Activated gamma-delta T cell (primary cell): ENCODE measurements at places on chromosomes 4 and X.

DNA sequence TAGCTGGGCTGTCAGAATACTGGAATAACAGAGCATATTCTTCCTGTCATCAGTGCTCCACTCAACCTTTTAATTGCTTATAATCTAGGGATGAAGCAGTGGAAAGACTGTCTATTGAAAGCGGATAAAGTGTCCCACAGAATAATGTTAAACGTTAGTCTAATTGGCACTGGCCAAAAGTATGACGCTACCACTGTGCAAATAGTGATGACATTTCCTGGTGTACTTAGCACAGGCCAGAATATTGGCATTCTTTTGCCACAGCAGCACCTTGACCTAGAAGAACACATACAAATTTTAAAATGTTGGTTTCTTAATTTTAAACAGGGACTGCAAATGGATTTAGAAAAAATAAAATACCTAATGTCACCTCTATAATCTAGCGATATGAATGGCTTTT is 635.2 kb upstream of the SPANXN1 start:
- no peak for DNase-seq

DNA sequence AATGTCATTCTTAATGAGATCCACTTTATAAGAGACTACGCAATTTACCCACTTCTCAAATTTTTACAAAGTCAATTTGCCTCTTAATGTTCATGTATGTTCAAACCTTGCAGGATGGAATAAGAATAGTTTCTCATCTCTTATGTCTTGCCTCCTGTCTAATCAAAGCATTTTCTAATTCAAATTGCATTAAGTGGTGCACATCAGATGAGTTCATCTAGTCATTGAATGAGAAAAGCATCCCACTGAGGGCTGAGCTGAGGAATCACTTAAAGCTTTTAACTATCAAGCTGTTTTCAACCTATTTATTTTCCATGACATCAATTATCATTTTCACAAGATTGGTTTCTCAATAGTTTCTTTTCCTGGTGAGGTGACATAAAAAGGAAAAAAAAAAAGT is 1964.0 kb downstream of the PCDH7 start:
- DNase-seq = no peak

GRCh38 chr4:5338531-5338930 is 287.3 kb downstream of the STK32B start:
- no peak for DNase-seq

- DNase-seq = no peak
Measured at GRCh38 chr4:118867311-118868067, 21.2 kb upstream of the SYNPO2 start.

DNA sequence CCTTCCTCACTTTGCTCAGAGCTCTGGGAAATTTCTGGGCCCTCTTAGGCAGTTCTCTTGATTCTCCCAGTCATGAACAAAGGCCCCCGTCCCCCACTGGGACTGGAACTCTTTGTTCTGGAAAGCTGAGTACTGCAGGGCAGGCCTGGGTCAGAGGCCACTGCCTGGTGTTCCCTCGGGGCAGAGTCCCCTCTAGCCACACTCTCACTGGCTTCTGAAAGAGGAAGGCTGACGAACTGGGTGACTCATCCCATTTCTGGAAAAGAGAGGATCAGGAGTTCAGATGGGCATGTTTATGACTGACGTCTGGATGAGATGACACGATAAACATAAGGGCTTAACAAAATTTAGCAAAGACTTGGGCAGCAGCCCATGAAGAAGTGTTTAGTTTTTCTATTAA is 47.7 kb downstream of the DDX3X start:
- DNase-seq = no peak

DNA sequence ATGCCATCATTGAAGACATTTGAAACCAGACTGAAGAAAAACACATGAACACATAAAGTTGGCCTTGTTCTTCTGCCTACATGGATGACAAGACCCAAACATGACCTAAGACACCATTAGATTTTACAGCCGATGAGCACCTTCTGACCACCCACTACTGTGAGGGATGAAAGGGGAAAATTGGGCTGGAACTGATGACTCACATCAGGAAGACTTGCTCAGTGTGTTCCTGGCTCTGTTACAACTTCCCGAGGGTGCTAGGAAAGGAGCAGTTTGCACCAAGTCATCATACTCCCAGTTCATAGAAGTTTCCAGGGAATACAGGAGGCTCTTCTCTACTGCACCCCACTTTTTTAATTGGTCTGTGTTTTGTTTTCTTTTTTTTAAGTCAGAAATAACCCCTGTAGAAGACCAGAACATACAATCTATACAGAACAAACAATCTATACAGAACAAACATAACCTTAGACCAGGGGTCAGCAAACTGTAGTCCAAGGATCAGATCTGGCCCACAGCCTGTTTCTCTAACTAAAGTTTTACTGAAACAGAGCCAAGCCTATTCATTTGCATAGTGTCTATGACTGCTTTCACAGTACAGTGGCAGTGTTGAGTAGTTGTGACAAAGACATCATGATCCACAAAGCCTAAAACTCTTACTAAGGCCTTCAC is 25.3 kb downstream of the BTC start:
- no peak for DNase-seq

GRCh38 chr4:6802025-6802424 is 19.5 kb downstream of the KIAA0232 start:
- DNase-seq = no peak

DNA sequence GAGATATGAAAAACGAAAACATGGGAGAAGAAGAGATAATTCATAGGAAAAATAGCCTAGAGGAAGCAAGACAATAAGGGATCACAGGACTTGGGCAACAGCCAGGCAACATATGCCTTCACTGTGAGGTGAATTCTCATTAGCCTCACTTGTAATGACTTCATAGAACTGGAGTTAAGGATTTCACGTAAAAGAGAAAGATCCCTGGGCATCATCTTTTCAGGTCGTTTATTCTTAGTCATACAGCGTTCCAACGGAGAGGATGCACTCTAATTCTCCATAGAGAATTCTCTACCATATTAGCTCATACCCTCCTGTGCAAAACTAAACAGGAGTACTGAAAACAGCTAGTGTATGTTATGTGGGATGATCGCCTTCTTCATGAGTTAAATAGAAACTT is 1.4 kb downstream of the PRKG2 start:
- no peak for DNase-seq

- DNase-seq = no peak
Measured at GRCh38 chr4:3677748-3678070, 88.5 kb upstream of the ADRA2C start.

DNA sequence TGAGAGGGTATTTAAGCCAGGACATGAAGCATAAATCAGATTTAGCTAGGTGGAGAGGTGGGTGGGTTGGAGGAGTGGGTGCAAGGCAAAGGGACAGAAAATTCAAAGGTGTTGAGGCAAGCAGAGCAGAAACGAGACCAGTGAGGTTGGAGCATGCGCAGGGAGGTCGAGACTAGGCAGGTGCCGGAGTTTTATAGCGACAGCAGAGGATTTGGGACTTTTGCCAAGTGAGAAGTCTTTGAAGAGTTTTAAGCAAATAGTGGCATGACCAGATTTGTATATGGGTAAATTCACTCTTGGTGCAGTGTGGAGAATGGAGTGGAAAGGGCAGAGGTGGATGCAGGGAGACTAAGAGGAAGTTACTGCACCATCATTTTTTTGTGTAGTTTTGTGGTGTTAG is 107.0 kb upstream of the TLR2 start:
- DNase-seq = no peak

DNA sequence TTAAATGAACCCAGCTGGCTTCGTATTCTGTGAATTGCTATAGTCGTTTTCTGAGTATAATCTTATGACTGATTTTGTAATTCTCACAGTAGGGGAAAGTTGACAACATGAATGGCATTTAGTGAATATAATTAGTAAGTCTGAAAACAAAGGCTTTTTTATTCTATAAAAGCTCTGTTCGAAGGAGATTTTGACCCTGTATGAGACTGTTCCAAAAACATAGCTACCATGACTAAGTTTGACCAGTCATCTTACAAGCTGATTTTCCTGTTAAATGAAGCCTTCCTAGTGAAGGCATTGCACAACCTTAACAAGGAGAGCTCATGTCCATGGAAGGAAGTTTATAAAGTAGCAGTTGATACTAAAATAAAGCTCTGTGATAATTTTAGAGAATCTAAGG is 242.3 kb downstream of the RPA4 start:
- DNase-seq = no peak

- DNase-seq = no peak
Measured at GRCh38 chr4:173025131-173025530, 143.5 kb upstream of the GALNT7 start.

DNA sequence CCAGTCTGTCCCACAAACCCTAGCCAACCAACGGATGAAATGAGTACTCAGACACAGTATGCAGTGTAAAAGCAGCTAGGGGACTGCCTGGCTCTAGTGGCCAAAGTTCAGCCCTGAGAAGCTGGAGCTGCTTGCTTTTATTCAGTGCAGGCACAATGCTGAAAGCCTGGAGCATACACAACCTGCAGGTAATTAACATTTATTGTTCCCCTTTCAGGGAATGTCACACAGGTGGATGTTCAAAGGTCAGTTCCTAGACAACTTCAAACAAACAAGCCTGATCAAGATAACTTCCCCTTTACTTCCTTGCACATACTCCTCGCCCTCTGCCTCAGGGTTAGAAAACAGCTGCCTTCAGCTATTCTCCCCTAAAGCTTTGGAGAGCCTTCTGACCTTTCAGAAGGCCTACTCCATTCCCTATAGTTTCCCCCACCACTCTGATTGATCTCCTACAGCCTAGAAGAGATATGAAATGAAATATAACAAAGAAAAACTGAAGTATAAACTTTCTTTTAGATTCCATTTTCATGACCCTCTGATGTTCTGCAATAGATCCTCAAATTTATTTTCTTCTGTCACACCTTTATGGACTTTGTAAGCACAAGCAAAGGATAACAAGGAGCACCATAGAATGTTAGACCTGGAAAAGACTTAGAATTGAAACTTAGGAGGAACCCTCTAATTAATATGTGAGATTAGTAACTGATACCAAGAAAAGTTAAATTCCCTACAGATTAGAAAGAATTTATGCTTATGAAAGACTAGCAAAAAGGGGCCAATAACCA is 6.8 kb upstream of the DCAF8L1 start:
- DNase-seq = no peak

- no peak for DNase-seq
Measured at GRCh38 chrX:13778916-13779315, 38.0 kb downstream of the GPM6B start.

- no peak for DNase-seq
Measured at GRCh38 chr4:57740625-57741190, 630.5 kb upstream of the IGFBP7 start.

GRCh38 chr4:180683186-180683585 is 1560.0 kb upstream of the TENM3 start:
- no peak for DNase-seq

DNA sequence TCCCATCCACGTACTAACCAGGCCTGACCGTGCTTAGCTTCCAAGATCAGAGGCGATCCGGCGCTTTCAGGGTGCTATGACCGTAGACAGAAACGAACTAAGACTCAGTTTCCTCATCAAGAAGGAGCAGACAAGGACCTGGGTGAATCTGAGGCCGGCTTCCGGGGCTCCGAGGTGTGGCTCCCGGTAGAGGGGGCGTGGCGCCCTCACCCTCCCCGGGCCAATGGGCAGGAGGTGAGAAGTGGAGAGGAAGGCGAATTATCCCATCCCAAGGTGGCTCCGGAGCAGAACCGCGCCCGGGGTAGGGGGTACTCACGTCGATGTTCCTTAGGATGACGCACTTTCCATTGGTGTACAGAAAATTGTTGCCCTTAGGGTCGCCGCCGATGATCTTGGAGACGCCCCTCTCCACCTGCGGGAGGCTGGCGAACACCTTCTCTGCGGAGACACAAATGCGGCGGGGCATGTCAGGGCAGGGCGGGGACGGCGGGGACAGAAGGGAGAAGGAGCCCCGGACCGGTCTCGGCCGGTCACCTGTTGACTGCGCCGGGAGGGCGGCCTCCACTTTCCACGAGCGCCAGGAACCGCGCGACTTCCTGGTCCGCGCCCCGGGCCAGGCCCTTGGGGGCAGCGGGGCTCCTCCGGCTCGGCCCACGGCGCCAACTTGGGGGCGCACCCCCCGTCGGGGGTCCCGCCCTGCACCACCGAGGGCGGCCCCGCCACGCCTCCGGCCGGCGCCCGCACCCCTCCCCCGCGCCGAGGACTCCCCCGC is 616 bp downstream of the WDR1 start:
- DNase-seq = peak; percentile 50

DNA sequence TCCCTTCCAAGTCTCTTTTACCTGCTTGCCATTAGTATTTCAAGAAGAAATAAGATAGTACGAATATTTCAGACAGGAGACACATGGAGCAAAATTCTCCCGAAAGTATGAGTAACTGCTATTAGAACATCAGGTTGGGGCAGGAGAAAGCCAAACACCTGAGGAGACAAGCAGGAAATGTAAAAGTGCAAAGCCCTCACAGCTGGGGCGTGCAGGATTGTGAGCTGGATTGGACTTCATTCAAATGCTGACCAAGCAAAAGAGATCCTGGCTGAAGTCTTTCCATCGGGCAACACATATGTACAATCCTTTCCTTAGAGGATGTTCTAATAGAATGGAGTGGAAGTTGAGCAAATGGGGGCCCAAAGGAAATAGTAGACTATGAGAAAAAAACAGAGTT is 76.8 kb downstream of the DTHD1 start:
- no peak for DNase-seq

- DNase-seq = no peak
Measured at GRCh38 chr4:101400096-101400495, 52.8 kb upstream of the PPP3CA start.

- DNase-seq = peak; percentile 79
Measured at GRCh38 chrX:154546354-154547244, at the start of gene G6PD. G6PD (minus strand) TSS chrX:154546846; CDS start chrX:154546155, 691 bp downstream.

GRCh38 chr4:9962611-9963314 is 58.5 kb downstream of the SLC2A9 start:
- no peak for DNase-seq

DNA sequence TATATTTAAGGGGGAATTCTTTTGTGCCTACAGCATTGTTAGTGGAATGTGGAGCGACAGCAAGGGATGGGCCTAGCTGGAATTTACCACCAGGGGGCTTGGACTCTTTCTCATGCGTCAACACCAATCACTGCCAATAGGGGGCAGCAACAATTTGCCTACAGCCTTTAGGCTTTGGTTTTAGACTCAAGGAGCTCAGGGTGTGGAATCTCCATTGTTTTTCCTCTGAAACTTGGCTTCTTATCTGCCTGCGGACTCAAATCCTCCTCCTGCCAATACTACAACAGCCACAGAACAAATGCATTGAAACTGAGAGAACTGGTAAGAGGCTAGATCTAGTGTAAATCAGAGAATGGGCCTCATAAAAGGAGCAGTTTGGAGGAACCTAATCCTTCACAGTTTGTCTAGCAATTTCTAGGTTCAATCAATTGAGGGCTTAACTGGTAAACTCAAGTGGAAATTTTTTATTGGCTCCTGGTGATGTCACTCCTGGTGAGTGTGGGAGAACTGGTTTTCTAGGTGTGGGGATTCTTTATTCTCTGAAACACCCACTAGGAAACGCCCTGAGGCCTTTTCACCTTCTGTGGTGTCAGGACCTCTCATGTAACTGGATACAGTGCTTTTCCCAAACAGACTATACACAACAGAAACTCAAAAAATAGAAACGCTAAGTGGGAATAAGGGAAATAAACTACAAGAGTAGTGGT is 27.9 kb upstream of the TMSB4X start:
- no peak for DNase-seq
